ENCODE measurements at places on chromosomes 2 and 18.

GRCh38 chr2:232882505-232883115 is 12.5 kb downstream of the SNORC start:
- DNase-seq: no peak

- DNase-seq: no peak
Observed at GRCh38 chr2:26917135-26917836, 53.2 kb upstream of the MAPRE3 start.

- DNase-seq: no peak
Observed at GRCh38 chr2:71455011-71455740, 1.8 kb downstream of the DYSF start.

DNA sequence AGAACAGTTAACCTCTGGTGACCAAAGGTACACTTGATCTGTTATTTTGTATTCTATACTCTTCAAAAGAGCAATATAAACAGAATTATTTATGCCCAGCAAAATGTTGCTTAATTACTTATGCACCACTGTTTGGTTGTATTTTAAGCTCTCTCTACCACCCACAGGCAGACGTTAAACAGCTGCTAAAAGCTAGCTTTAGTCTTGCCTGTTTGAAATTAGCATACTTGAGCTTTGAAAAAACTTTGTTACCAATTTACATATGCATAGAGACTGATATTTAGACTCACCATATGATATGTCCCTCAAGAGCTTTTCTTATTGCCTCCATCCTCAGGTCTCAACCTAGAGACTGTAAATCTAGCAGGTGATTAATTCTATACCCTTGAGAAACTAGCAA is 426.9 kb downstream of the NR4A2 start:
- no peak for DNase-seq

- no peak for DNase-seq
Observed at GRCh38 chr18:2411381-2411960, 159.8 kb downstream of the METTL4 start.

GRCh38 chr2:105660489-105660888 is 84.2 kb upstream of the NCK2 start:
- no peak for DNase-seq

All from NCI-H1694 treated with DMSO at 0.1 percent for 48 hours (cell line).